ENCODE measurements at places on chromosomes 1 and 21. TPM values are rescaled to one million over a fixed set of nuclear protein-coding genes. Genes with fewer than 3 reads are reported as not detected.

- H3K4me3 ChIP-seq: peak overlapping the region; percentile 43
- H3K27me3 ChIP-seq: no peaks in the 10 kb centered on the region
- peak overlapping the region; percentile 69 for H3K27ac ChIP-seq
- peaks cover 75% of the 10 kb centered on the region for H3K36me3 ChIP-seq
- DNase-seq: peak; percentile 96
Observed at GRCh38 chr1:9717193-9718005, 65.9 kb downstream of the PIK3CD start.

DNA sequence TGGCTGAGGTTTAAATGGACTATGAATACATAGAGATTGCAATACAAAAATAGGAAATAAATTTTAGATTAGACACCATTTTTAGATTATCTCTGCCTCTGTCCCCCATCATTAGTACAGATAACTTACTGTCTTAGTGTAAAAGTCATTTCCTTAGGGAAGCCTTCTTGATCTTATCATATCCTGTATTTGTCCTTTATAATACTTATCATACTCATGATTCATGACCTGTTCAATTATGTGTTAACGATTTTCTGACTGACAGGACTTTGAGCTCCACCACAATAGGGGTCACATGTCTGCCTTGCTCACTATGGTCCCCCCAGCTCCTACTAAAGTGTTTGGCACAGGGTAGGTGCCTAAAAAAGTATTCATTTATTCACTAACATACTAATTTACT, 14.6 kb downstream of the TEX38 start:
- peaks cover 20% of the 10 kb centered on the region for H3K4me1 ChIP-seq
- no peak overlapping the region for H3K27ac ChIP-seq
- no peak for DNase-seq
- no peak overlapping the region for H3K4me3 ChIP-seq
- H3K27me3 ChIP-seq: no peaks in the 10 kb centered on the region
- peaks cover 100% of the 10 kb centered on the region for H3K36me3 ChIP-seq

GRCh38 chr1:236287356-236287755, 5.6 kb upstream of the ERO1B start:
- peaks cover 25% of the 10 kb centered on the region for H3K4me1 ChIP-seq
- H3K4me3 ChIP-seq: no peak overlapping the region
- H3K27me3 ChIP-seq: no peaks in the 10 kb centered on the region
- no peaks in the 10 kb centered on the region for H3K36me3 ChIP-seq

GRCh38 chr1:106924360-106924759, 132.1 kb upstream of the PRMT6 start:
- no peaks in the 10 kb centered on the region for H3K27me3 ChIP-seq
- H3K4me3 ChIP-seq: no peak overlapping the region
- H3K36me3 ChIP-seq: no peaks in the 10 kb centered on the region

- no peaks in the 10 kb centered on the region for H3K4me1 ChIP-seq
- H3K27ac ChIP-seq: no peak overlapping the region
- H3K36me3 ChIP-seq: peaks cover 90% of the 10 kb centered on the region
- DNase-seq: no peak
- H3K4me3 ChIP-seq: no peak overlapping the region
- no peaks in the 10 kb centered on the region for H3K27me3 ChIP-seq
Observed at GRCh38 chr1:41051022-41051421, 29.5 kb upstream of the SLFNL1 start.

DNA sequence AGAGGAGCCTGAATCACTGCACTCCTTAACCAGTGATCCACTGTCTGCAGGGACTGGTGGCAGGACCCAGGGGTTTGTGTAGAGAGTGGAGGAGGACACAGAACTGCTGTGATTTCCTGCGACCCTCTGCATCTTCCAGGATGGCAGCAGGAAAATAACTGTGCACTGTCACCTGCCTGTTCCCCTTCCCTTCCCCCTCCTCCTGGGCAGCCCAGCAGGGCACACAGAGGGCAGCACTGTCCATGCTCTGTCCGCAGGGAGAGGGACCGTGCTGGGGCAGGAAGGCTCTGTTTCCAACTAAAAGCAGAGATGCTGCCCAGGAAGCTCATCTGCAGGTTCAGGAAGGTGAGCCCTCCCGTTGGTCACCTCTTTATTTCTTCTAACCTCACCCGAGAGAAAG, 168.7 kb downstream of the ZBTB18 start:
- no peaks in the 10 kb centered on the region for H3K4me1 ChIP-seq
- DNase-seq: no peak
- no peaks in the 10 kb centered on the region for H3K36me3 ChIP-seq
- no peak overlapping the region for H3K4me3 ChIP-seq
- H3K27ac ChIP-seq: no peak overlapping the region

DNA sequence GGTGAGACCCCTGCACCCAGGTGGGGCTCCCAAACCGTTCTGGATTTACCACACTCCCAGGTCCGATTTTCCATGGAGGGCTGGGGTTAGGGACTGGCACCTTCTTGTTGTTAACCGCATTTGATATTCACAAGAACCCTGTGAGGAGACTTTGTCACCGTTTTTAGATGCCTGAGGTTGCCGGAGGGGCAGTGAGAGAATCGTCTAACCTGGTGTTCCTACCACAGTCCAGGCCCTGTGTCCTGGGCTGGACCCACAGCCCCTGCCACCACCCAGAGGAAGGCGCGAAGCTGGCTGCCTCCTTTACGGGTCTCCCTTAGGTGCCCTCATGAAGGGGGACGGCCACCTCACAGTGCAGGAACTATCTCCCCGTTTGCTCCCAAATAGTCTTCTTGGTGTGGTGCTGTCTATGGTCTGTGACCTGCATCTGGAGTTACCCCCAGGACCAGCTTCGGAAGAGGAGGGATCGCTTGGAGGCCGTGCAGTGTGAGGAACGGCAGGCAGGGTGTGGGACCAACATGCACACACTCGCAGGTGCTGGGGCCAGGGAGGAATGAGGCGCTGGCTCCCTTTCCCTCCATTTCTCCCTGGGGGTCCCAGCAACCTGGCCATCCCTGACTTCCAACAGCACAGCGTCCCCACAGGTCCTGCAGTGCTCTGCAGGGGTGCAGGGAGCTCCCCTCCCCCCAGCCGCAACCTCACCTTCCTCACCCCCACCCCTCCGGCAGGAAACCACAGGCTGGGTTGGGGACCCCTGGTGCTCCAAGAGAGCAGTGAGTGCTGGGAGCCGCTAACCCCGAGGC, 7.0 kb downstream of the SIM2 start:
- H3K27me3 ChIP-seq: peaks cover 100% of the 10 kb centered on the region
- no peaks in the 10 kb centered on the region for H3K36me3 ChIP-seq
- H3K4me1 ChIP-seq: peaks cover 30% of the 10 kb centered on the region
- DNase-seq: no peak

DNA sequence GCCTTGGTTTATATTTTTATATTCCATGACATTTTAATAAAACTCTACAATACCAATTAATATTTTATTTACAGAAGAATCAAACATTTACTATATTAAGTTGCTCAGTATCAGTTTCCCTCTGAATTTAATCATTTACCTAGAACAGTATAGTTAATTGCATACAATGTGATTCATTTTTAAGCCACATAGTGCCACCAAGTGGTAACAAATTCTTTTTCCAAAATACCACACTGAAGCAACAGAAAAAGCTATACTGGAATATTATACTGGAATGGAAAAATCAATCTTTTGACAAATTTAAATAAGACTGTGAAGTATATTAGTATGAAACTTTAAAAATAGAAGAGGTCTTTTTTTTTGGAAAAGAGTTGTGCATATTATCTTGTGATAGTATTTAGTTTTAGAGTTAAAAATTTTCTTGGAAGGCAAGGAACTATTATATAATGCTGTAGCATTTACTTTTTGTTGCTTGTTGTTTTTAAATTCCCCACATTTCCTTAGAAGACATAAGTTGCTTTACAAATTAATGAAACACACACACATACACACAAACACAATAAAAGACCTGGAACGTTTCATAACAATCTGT, 57.3 kb downstream of the ZNF644 start:
- no peak overlapping the region for H3K27ac ChIP-seq
- peaks cover 15% of the 10 kb centered on the region for H3K36me3 ChIP-seq
- no peak for DNase-seq
- H3K27me3 ChIP-seq: no peaks in the 10 kb centered on the region
- H3K4me3 ChIP-seq: no peak overlapping the region

DNA sequence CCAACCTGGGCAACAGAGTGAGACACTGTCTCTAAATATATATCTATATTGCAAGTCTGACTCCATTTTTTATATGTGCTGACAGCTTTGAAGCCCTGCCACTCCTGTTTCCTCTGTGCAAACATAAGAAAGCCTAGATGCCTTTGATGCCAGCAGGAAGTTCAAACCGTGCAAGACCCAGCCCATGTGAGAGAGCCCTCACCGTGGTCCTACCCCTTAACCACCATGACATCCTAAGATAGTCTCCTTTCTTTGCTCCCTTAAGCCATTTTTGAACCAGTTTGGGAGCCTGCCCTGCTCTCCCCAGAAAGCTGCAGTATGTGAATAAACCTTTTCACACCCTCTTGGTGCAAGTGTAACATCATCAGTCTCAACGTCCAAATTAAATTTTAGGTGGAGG, 3.7 kb upstream of the DIPK1A start:
- no peak for DNase-seq
- H3K36me3 ChIP-seq: no peaks in the 10 kb centered on the region
- H3K4me3 ChIP-seq: no peak overlapping the region
- no peak overlapping the region for H3K27ac ChIP-seq

DNA sequence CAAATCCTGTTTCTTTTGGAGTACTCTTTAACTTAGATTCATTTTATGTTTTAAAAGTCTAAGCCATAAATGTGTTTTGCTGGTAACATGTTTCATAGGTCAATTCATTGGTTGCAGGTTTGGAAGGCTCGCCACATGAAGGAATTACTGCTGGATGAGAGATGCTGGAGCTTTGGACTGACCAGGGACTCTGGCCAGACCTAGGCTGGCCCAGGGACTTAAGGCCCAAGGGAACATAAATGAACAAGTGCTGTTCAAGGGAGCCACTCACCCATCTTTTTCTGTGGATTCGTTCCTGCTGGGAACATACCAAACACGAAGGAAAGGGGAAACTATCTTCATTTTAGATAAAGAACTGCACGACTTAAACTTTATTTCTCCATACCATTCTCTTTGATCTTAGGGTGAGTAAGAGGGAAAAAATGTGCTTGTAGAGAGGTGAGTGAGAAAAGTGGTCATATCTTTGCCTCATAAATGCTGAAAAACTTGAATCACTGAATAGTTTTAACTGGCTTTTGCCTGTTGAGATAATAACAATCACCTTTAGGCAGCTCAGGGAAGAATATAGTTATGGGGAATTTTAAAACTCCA, 15.3 kb upstream of the SHCBP1L start:
- no peaks in the 10 kb centered on the region for H3K4me1 ChIP-seq
- H3K4me3 ChIP-seq: no peak overlapping the region
- DNase-seq: no peak
- peaks cover 8% of the 10 kb centered on the region for H3K27me3 ChIP-seq
- no peak overlapping the region for H3K27ac ChIP-seq
- H3K36me3 ChIP-seq: no peaks in the 10 kb centered on the region

The TNFAIP8L2 gene
- polyA plus RNA-seq: 61.9 TPM

The PRAMEF10 gene
- polyA plus RNA-seq: not detected

The FLG2 gene
- not detected for polyA plus RNA-seq

The S100A5 gene
- 0.32 TPM for polyA plus RNA-seq

The ALDH9A1 gene
- polyA plus RNA-seq: 33.0 TPM

The AZIN2 gene
- polyA plus RNA-seq: 1.4 TPM

The FMO1 gene
- polyA plus RNA-seq: 0.17 TPM

The LAMC2 gene
- polyA plus RNA-seq: 0.77 TPM

All from spleen (tissue), 13 donors.